Nephron progenitor cell (in vitro differentiated cells): ENCODE measurements at places on chromosomes 6 and 20.

DNA sequence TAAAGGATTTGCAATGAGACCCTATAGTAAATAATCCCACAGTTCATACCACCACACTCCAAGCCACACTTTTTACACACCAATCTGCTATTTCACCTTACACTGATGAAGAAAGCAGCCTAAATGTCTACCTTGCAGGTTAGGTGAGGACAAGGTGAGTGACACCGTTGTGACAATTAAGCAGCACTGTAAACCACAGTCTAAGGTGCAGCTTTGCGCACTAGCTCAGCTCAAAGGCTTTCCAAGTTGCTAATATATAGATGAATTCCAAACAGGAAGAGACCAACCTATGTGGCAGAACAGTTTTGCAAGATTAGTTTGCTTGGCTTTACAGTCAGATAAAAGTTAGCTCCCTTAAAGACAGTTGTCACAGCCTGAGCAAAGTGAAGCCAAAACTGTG lies 429.5 kb upstream of the MARCKS start:
- no peak for DNase-seq

GRCh38 chr6:72861059-72861458 lies 239.2 kb downstream of the KCNQ5 start:
- no peak for DNase-seq

DNA sequence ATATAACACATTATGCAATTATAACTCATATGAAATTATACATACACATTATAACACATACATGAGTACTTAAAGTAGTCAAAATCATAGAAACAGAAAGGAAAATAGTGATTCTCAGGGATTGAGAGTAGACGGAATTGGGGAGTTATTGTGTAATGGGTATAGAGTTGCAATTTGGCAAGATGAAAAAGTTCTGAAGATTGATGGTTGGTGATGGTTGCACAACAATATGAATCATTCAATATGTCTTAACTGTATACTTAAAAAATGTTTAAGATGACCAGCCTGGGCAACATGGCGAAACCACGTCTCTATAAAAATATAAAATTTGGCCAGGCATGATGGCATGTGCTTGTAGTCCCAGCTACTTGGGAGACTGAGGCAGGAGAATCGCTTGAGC lies 372.7 kb downstream of the CDKAL1 start:
- no peak for DNase-seq

- DNase-seq: no peak
These were observed 234.4 kb upstream of the MCHR2 start for GRCh38 chr6:100228437-100228833.

DNA sequence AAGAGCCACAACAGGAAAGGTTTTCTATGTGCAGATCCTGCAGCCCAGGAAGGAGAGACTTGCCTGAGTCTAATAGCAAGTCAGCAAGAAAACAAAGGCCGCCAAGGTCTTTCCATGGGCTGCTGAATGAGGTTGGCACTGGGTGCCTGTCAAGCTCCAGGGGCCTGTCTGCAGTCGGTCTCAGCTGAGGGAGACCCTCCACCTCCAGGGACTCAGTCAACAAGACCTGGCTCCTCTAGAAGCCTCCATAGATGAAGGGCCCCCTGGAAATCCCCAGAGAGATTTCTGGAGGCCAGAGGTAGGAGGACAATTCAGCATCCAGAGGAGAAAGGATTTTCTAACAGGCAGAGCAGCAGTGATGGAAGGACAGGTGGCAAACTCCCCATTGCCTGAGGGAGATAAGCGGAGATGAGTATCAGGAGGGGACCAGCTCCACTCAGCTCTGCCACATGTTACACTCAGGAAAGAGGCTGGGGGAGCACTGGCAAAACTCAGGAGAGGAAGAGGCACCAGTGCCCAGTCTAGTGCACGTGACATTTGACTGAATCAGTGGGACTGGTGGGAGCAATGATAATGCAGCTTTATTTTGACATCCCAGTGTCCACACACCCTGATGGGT lies 33.5 kb upstream of the FKBP1A start:
- DNase-seq: no peak

GRCh38 chr6:169224185-169224695 lies 29.4 kb downstream of the THBS2 start:
- DNase-seq: no peak

DNA sequence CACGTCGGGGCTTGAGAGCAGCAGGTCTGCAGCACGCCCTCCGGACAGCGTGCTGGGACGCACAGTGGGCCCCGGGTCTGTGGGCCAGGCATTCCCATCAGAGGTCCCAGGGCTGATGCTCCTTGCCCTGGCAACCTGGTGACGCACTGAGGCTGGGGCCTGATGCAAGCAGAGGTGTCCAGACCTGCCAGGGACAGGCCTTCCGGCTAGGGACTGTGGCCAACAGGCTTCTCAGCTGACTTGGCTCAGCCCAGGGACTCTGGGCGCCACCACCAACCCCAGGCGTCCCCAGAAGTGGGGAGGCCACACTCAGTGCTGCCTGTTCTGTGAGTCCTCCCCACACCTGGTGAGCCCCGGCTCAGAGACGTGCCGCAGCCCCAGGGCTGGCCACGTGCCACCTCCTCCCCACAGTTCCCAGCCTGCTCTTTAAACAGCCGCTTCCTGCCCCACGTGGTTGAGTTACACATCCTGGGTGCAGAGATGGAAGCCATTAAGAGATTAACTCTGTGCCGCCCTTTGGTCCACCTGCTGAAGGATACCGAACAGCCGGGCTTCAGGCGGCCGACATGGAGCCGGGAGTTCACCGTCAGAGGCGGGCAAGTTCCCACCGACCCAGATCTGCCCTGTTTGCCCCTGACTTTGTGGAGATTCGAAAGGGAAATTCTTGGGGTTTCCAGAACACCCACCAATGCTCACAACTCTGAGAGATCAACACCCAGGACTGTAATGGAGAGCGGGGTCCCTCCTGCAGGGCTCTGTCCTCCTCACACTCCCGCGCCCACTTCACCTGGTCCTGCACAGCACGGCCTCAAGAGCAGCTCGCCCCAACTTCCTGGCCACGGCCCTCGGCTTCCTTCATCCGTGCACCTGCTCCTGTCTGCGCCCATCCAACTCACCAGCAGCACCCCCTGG lies 37.6 kb upstream of the ZBP1 start:
- DNase-seq: no peak

- DNase-seq: no peak
These were observed at the start of gene CASS4 for GRCh38 chr20:56411759-56412472. Gene CASS4 (plus strand): TSS chr20:56412260. CDS start chr20:56412459, 199 bp downstream.

GRCh38 chr20:58829531-58829941 lies 21.2 kb downstream of the GNAS-AS1 start:
- DNase-seq: no peak
